ENCODE measurements at places on chromosomes 5 and 9. TPM values are rescaled to one million over a fixed set of nuclear protein-coding genes. Genes with fewer than 3 reads are reported as not detected.

DNA sequence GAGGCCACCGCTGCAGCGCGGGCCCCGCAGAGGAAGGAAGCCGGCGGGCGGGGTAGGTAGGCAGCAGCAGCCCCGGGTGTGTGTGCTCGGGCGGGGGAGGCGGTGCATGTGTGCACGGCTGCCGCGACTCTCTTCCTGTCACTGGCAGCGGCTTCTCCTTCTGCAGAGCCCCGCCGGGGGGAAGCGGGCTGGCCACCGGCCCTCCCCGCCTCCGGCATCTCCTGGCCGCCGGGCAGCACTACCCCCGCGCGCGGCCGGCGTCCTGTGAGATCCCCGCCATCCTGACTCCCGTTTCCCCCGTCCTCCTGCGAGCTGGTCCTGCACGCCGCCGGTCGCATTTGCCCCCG lies 315 bp downstream of the PIK3R1 start:
- no peak for DNase-seq

GRCh38 chr9:110126986-110127864 lies 80.7 kb downstream of the C9orf152 start:
- peak; percentile 58 for DNase-seq

CSF1R gene
- total RNA-seq: not detected

DNA sequence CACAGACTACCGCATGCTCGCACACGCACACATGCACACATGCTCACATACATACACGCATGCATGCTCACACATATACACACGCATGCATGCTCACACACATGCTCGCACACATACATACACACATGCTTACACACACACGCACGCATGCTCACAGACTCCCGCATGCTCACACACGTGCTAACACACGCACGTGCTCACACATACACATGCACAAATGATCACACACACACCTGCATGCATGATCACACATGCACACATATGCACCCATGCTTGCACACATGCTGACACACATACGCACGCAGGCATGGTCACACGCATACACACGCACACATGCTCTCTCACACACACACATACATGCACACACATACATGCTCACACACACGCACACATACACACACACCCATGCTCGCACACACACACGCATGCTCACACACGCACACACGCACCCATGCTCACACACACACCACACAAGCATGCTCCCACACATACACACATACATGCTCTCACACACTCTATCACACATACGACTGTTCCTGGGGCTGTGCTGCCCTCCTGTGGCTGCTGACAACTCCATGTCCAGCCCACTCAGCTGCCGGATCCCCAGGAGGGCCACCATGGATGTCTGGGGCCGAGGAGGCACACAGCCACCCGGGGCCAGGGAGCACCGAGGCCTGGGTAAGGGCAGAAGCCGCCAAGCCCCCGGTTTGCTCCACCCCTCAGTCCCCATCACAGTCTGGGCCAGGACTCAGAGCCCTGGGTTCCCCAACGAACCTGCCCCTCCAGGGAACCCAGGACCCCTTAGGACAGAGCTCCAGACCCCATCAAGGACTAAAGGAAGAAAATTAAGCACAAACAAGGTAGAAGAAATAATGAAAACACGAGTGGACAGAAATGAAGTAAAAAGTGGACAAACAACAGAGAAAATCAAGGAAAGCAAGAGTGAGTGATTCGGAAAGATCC lies 31.4 kb upstream of the EGFL7 start:
- peak; percentile 70 for DNase-seq

SPATA31C2 gene
- total RNA-seq: not detected

GRCh38 chr9:113807173-113808061 lies 68.7 kb upstream of the ZNF618 start:
- DNase-seq: peak; percentile 77

- DNase-seq: peak; percentile 85
These were observed 556 bp downstream of the PCDHGC3 start for GRCh38 chr5:141476132-141476911.

GRCh38 chr9:122656378-122656777 lies 1.0 kb downstream of the OR1B1 start:
- no peak for DNase-seq

DNA sequence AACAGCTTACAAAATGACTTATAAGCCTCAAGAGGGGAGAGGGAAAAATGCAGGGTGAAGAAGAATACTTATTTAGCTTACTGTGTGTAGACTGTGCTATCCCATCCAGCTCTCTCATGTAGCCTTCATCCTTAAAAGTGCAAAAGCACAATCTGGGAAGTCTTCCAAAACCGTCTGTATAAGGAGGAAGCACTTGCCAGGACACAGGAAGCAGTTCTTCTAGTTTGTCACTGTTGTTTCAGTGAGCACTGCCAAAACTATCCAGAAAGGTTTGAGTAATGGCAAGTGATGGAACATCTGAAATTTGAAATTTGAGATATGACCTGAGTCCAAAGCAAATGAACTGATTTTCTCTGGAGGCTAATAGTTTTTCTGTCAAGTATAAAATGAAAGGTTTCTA lies 140.8 kb upstream of the ISL1 start:
- DNase-seq: no peak

DNA sequence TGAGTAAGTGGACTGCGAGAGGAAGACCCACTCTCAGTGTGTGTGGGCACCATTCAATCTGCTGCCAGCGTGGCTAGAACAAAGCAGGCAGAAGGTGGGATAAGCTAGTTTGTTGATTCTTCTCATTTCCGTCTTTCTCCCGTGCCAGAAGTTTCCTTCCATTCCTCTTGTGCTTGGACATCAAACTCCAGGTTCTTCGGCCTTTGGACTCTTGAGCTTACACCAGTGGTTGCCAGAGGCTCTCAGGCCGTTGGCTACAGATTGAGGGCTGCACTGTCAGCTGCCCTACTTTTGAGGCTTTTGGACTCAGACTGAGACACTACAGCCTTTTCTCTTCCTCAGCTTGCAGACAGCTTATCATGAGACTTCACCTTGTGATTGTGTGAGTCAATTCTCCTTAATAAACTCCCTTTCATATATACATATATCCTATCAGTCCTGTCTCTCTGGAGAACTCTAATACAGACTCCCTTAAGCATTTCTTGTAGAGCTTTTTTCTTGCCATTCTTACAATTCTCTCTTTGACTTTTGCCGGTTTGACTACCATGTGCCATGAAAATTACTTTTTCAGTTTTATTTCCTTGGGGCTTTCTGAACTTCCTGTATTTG lies 494.9 kb downstream of the PRR16 start:
- DNase-seq: no peak

GRCh38 chr5:177128551-177128981 lies 5.0 kb upstream of the NSD1 start:
- DNase-seq: no peak

- no peak for DNase-seq
These were observed 2.3 kb downstream of the CDX1 start for GRCh38 chr5:150168864-150169263.

- DNase-seq: peak; percentile 72
These were observed 88.4 kb downstream of the LMNB1 start for GRCh38 chr5:126865299-126865698.

DNA sequence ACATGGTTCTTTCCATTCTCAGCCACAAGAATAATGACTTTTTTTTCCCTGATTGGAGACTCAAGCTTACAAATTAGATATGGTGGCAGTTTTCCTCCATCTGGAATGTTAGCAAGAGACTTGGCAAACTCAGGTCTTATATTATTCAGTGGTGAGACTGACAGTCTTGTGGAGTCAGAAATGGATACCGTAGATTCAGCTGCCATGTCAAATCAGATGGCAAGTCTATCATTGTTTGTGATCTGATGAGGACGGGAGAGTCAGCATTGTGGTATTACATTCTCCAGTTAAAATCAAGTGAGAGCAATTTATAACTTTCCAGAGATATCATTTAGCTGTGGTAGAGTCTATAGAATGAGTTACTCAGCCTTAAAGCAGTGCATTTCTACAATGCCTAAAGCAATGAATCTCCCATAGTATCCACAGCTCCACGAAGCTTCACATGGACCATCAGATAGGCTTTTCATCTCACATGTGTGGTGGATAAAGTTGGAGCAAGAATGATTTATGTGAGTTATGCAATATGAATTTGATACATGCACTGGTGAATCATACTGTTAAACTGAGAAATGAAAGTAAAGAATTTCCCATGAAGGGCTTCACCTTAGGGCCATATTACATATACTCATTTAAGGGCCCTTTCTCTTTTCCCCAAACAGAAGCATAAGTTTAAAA lies 430.6 kb downstream of the ZNF608 start:
- peak; percentile 75 for DNase-seq

DNA sequence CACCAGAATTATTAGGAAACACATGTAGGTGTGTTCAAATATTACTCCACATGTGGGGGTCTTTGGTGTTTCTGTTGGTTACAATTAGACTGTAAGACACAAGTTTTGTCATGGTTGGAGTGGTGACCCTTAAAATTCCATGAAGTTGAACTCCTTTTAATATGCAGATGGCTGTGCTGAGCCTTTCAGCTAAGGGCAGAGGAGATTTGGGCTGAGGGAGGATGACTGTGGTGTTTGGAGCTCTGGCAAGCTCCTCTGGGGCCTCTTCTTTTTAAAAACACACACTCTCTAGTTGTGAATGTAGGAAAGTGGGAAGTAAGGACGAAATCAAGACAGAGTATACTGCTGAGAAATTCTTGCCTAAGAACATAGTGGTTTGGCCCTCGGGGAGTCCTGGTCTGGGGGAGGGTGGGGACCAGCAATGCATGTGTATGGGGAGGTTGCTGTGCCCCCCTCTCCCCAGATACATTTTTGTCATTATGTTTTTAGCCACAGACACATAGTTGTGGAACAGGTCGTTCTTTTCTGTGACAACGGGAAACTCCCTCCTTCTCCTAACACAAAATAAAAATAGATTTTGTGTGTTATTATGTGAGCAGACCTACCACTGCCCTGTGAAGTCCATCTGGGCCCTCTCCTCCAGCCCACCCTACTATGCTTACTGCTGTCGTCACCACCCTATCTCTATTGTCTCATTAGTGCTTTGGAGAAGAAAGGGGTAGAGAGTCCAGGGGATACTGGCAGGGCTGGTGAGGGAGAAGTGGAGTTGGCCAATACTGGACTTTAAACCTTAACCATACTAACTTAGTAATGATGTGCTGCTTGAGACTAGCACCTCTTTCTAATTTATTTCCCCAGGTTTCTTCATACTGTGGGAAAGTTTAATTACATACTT lies 10.0 kb downstream of the SMARCA2 start:
- no peak for DNase-seq

DNA sequence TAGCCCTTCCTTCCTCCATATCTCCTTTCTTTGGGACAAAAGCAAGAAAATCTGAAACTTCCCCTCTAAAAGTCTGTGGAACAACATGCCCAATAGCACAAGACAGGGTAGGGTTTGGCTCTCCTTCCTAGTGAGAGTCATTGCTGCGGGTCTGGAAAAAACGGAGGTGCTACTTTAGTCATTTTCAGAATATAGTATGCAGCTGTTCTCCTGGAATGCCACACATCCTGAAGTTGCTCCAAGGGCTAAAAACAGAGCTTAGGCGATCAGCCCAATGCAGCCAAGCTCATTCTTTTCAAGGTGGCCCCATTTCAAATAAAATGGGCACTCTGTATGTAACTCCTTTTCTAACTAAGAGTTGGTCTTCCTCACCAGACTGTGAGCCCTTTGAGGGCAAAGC lies 39.5 kb upstream of the MYOT start:
- DNase-seq: no peak

- peak; percentile 29 for DNase-seq
These were observed 897 bp downstream of the AHRR start for GRCh38 chr5:322281-322941.

- peak; percentile 60 for DNase-seq
These were observed 122.0 kb downstream of the GALNT10 start for GRCh38 chr5:154312576-154312975.

DNA sequence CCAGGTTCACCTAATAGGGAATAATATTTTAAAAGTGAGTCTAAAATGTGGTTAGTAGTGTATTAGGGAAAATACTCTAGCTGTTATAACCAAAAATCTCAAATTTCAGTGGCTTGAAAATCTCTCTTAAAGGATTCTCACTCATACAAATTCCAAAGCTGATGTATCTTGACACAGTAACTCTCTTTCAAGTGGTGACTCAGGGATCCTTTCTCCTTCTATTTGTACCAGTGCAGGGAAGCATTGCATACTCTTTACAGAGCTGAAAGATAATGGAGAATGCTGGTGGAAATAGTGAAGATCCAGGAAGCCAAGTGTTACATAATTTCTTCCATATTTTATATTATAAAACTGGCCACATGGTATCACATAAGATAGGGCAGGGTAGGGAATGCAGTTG lies 560.2 kb upstream of the CDH9 start:
- DNase-seq: no peak

DNA sequence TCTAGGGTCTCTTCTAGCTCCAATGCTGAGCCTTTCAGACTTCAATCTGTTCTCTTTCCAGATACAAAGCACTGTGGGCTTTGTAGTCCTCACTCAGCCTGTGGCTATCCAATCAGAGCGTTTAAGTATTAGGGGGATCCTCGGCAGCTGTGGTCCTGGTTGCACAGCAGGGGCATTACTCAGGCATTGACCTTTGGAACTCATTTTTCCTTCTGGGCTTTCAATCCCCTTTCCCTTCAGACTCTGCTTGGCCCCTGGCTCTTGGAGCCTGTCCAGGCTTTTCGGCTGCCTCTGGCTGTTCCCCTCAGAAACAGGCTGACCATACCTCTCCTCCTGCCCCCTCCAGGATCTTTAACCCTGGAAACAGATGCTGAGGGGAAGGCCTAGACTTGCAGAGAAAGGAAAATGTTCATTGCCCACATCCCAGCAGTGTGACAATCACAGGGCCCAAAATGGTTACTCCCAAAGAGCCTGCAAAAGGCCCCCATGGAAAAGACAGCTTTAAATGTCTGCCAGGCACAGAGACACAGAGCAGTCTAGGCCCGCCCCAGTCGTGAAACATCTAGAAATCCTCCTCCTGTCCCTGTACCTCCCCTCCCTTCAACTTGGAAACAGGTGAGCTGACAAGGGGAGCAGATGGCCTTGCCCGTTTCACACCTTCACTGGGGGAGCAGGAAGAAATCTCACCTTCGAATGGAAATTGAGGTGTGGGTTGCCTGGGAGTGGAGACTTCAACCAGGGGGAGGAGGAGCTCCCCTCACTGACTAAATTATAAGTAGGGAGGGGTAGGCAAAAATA lies 13.7 kb downstream of the C1QTNF2 start:
- DNase-seq: no peak

GRCh38 chr9:4463824-4464223 lies 26.4 kb upstream of the SLC1A1 start:
- no peak for DNase-seq

DNA sequence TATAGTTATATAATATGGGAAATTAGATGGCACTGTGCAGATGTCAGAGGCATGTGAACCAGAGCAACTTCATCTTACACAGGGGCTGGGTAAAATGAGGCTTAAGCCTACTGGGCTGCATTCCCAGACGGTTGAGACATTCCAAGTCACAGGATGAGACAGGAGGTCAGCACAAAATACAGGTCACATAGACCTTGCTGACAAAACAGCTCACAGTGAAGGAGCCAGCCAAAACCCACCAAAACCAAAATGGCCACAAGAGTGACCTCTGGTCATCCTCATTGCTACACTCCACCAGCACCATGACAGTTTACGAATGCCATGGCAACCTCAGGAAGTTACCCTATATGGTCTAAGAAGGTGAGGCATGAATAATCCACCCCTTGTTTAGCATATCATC lies 479.4 kb downstream of the TLR4 start:
- peak; percentile 2 for DNase-seq

DMRTA1 gene
- total RNA-seq: 0.26 TPM

GRCh38 chr5:119063579-119064379 lies 7.1 kb upstream of the DMXL1 start:
- DNase-seq: peak; percentile 52

- no peak for DNase-seq
These were observed 38.5 kb downstream of the TLE1 start for GRCh38 chr9:81650586-81651515.

FANCG gene
- total RNA-seq: 12.2 TPM
